Naive thymus-derived CD4-positive, alpha-beta T cell (primary cell): ENCODE measurements at places on chromosomes 4 and X. TPM values are rescaled to one million over a fixed set of nuclear protein-coding genes. Genes with fewer than 3 reads are reported as not detected.

Gene SERTM2
- not detected in 2 replicates for total RNA-seq

Gene GAGE12E
- total RNA-seq = not detected in 2 replicates

Gene IGFBP7
- 1.1 TPM for total RNA-seq

Gene RTL9
- not detected in 2 replicates for total RNA-seq

Gene AMBN
- not detected for total RNA-seq

Gene RBMXL3
- total RNA-seq = not detected

Gene CFAP47
- total RNA-seq = not detected

Gene SPP1
- 21.6 TPM for total RNA-seq
